ENCODE measurements at places on chromosomes 16 and 17.

DNA sequence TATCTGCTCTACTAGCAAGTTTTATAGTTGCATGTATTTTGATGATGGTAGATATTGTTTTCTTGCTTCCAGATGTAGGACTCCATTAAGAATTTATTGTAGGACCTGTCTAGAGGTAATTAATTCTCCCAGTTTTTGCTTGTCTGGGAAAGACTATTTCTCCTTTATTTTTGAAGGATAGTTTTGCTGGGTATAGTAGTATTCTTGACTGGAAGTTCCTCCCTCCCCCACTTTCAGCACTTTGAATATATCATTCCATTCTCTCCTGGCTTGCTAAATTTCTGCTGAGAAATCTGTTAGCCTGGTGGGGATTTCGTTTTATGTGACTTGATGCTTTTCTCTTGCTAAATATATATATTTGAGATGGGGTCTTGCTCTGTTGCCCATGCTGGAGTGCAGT, 8.0 kb upstream of the PHB1 start:
- no peak for DNase-seq

- DNase-seq: no peak
Measured at GRCh38 chr16:88522276-88522949, 47.8 kb upstream of the ZC3H18 start.

GRCh38 chr17:40452216-40452787, 9.1 kb downstream of the IGFBP4 start:
- DNase-seq: no peak

DNA sequence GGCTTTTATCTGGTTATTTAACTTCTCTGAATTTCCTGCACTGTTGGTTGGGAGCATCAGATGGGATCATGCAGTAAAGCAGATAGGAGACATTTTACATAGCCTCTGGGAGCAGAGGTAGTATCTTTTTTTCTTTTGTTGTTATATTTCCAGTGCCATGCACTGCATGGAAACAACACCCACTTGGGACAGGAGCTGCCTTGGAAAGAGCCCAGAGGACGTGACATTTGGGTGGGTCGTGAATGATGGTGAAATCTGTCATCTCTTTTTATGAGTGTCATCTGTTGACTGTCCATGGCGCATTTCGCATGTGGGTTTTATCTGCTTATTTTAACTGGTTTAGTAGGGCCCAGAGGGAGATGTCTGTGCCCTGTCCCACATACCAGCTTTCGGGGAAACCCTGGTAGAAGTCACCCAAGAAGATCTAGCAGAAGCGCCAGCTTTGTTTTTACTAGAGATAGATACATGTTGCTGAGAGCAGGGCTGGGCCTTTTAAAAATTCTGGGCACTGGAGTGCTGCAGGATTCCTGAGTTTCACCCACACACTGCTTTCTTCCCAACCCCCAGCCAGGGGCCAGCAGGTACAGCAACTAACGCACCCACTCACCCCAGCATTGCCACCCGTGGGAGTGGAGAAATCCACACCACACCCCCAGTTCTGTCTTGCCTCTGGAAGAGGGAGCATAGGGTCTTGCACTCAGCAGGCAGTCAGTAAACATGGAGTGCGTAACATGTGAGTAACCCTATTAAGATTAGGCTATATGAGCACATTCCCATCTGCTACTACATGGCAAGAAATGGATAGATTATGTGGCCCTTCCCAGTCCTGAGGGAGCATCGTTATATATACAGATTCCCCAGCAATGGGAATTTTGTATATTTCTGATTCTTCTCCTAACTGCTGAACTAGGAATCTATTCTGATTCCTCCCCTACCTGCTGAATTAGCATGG, 8.4 kb upstream of the TERF2 start:
- no peak for DNase-seq

GRCh38 chr16:54503856-54504219, 217.3 kb upstream of the IRX3 start:
- no peak for DNase-seq

- DNase-seq: no peak
Measured at GRCh38 chr16:24975428-24975889, 39.7 kb downstream of the ARHGAP17 start.

- DNase-seq: no peak
Measured at GRCh38 chr16:24359490-24359889, 103.4 kb downstream of the CACNG3 start.

GRCh38 chr17:68035131-68035522, 408 bp upstream of the KPNA2 start:
- peak; percentile 85 for DNase-seq

DNA sequence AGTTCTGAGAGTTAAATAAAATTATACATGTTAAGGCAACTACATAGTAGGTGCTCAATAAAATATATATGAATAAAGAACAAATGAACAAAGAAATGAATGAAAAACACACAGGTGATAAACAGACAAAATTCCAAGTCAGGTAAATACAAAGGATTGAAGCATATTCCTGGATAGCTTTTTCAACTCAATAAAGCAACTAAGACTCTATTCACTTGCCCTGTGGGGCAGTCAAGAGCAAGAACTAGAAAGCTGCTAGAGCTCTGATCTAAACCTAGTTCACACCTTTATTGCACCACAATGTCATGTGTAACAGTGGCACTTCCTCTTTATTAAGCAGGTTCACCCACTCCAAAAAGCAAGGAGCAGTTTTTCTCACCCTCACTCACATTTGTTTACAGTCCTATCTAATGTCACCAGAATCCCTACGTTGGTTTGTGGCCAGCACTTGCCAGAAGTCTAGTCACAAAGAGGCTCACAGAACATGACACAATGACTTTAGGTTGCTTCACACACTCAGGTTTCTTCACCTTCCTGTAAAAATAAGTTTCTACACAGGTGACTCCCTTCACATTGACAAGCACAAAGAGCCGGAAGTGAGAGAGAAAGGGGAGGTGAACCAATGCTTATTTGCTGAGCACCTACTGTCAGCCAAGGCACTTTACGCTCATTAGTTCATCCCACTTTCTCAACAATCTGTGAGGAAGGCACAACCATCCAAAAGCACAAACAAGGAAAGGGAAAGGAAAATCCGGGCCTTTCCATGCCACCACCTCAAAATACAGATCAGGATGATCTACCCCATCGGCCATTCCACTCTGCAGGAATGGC, 70.8 kb downstream of the XPO6 start:
- peak; percentile 71 for DNase-seq

- DNase-seq: no peak
Measured at GRCh38 chr17:7261379-7262191, 693 bp downstream of the CLDN7 start.

DNA sequence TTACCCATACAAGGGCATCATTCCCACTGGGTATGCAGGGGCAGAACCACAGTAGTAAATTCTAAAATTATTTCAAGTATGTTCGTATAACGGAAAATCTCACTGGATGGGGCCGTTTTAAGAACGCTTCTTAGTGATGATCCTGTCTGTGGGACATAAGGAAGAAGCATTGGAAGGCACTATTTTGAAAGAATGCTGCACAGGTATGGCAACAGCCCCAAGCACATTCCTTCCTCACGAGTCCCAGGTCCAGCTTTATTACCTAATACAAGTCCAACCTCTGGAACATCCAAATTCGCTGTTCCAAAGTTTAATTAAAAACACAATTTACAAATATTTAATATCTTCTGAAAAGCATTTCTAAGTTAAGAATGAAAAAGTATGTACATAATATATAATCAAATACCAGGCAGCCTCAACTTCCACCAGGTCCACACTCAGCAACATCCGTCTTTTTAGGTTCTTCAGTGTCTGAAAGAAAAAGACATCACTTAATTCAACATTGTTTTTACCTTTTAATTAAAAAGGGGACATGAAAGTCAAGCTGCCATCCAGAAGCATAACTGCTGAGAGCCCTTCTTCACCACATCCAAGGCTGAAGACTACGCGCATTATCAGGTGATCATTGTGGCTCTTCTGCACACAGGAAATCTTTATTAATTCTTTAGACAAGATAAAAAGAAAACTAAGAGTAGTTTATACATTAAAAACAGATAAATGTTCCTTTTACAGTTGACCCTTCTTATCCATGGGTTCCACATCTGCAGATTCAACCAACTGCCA, 49.8 kb downstream of the BRD7 start:
- DNase-seq: no peak
